GM12878 (cell line): ENCODE measurements at places on chromosomes 3 and 15. TPM values are rescaled to one million over a fixed set of nuclear protein-coding genes. Genes with fewer than 3 reads are reported as not detected.

Gene GOLGA8T
- total RNA-seq, result not detected in 2 replicates

Gene ILDR1
- total RNA-seq, result 7.4 and 7.8 TPM in 2 replicates

Gene C15orf40
- 20.7 and 21.3 TPM in 2 replicates for total RNA-seq

Gene NANOGP8
- not detected in 2 replicates for total RNA-seq

Gene CCDC9B
- total RNA-seq, result 0.08 and 0.19 TPM in 2 replicates

Gene TOPBP1
- total RNA-seq, result 49.5 and 58.3 TPM in 2 replicates
